ENCODE measurements at places on chromosomes 7 and 10.

DNA sequence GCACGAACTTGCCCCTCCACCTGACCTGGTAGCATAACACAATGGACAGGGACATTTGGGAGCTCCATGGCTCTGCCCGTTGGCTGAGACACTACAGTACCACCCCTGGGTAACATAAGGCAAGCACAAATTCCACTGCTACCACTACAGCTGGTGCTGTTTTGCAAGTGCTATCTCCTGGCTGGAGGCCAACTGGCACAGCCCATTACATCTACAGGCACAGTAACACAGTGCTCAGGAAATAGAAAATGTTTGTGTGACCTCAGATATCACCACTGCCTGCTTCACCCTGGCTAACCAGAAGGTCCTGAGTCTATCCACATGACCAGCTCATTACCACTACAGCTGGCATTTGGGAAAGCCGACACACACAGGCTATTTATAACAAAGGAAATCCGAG, 631.1 kb upstream of the MBL2 start:
- no peak for DNase-seq

DNA sequence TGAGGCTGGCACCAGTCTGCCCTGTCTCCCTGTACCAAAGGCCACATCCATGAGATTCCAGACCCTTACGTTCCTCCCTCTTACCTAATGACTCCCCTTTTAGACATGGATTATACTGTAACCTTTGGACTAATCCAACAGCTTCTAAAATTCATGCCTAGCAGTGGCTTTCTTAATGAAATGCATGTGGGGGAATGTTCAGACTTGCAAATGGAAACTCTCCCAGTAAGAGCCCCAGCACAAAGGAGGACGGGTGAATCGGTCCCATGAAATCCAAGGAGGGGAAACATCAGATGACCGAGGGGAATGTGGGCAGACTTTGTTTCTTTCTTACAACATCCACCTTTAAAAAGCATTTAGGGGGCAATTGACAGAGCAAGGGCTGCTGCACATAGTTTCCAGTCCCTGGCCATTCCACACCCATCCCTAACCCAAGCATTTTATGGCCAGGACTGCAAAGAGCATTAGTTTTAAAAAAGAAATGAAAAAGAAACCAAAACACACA, 71.5 kb downstream of the COL13A1 start:
- no peak for DNase-seq

DNA sequence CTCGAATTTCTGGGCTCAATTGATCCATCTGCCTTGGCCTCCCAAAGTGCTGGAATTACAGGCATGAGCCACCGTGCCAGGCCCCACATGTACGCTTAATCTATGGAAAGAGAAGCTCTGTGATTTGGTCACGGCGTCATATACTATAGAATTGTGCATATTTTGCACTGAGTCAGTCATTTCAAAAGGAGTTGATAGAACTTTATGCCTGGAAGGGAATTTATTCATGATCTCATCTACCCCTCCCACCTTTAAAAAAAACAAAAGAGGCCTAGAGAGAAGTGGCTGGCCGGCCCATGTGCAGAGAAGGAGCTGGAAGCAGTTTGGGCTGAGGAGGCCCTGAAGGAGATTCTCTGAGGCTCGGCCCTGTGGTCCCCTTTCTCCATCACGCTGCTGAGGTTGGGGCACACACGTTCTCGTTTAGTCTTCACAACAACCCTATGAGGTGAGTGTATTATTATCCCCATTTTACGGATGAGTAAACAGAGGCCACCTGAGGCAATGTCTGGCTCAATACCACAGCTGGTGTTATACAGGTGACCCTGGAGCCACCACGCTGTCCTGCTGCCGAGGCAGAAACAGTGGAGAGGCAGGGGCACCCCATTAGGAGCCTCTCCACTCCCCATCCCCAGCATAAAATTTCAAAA, 47.2 kb upstream of the ZRANB1 start:
- no peak for DNase-seq

DNA sequence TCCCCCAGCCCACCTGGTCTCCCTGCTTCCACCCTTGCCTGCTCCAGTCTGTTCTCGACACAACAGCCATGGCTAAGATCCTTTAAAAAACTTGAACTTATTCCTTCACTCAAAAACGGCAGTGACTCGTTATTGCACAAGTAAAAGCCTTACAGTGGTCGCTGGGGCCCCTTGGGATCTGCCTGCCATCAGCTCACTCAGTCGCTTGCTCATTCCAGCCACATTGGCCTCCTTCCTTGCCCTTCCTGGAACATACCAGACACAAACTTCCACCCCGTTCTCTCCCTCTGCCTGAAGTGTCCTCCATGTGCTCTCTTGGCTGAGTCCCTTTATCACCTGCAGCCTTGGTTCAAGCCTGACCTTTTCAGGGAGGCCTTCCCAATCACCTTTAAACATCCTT, 4.7 kb downstream of the CCNY start:
- no peak for DNase-seq

GRCh38 chr10:70564113-70564725, 38.3 kb downstream of the PRF1 start:
- DNase-seq: no peak

DNA sequence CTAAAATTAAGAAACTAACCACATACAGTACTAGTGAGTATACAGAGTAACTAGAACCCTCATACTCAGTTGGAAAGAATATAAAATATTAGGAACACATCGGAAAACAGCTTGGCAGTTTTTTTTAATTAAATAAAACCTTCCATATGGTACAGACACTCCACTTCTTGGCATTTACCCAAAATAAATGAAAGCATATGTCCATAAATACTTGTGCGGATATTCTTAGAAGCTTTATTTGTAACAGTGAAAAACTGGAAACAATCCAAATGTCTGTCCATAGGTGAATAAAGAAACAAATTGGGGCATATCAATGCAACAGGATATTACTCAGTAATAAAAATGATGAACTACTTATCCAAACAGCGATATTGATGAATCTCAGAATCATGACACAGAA, 410.0 kb downstream of the HTR7 start:
- DNase-seq: no peak

DNA sequence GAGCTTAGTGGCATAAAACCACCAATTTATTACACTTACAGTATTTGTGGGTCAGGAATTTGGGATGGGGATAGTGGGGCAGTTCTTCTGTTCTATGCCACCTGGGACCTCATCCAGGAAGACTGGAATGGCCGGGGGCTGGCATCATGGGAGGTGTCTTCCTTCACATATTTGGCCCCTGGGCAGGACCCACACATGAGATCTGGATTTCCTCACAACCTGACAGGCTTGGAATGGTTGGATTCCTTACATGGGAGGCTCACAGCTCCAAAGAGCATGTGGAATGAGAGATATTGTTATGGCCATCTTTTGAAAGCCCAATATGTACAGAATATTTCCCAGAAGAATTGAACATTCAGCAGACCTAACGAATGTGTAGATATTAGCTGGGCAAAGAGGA, 21.9 kb downstream of the LSMEM1 start:
- no peak for DNase-seq

DNA sequence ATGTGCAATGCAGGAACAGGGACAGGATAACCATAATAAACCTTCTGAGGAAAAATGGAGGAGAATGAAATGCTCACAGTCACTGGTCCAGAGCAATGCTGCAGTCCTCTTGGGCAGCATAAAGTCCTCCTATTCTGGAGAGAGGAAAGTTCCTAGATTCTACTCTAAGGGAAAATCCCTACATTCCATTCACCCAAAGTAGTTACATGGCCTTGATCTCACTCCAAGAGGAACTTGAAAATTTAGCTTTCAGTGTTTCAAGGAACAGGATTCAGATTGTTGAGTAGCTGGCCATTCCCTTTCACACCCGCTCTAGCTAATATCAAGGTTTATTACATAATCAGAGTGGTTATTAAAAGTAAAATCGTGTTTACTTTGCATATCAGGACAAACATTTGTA, 168.3 kb downstream of the CHRM2 start:
- no peak for DNase-seq

GRCh38 chr7:22223807-22224206, 133.1 kb downstream of the RAPGEF5 start:
- DNase-seq: no peak

GRCh38 chr7:28166982-28167715, 13.4 kb downstream of the JAZF1 start:
- no peak for DNase-seq

DNA sequence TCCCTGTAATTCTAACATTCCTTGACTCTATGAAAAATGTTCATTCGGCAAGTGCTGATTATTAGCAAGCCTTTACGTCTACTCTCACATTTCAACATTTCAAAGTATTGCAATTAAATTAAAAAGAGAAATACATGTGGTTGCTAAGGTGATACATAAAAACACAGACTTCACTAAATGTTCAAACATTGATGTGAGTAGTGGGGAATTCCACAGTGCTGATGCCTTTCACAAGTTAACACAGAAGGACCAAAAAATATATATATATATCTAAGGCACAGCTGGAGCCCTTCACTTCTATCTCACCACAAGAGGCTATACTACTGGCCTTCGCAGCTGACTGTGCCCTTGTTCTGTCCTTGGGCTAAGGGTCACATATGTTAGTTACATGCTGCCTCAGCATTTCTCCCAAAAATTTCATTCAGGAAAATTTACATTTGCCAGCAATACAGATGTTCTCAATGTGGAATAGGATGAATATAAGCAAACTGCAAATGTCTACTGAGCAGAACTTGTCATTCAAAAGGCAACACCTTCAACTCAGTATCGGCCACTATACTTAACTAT, 13.9 kb downstream of the CTTNBP2 start:
- no peak for DNase-seq

- no peak for DNase-seq
Measured at GRCh38 chr7:26370011-26370410, 78.3 kb downstream of the SNX10 start.

DNA sequence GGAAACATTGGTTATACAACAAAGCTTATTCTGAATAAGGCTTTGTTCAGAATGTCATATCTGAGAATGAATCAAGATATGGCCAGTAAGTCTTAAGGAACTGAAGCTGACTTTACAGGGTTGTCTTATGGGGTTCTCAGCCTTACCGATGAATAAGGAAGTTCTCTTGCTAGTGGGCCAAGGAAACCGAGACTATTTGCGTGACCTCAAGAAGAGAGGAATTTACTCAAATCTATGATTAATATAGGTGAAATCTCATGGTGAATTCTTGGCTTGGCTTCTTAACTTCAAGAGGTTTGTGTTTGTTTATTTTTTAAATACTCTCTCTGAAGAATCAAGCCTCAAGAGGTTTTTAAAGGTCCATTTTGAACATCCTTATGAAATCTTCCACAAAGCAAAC, 4.7 kb upstream of the MRLN start:
- DNase-seq: no peak

DNA sequence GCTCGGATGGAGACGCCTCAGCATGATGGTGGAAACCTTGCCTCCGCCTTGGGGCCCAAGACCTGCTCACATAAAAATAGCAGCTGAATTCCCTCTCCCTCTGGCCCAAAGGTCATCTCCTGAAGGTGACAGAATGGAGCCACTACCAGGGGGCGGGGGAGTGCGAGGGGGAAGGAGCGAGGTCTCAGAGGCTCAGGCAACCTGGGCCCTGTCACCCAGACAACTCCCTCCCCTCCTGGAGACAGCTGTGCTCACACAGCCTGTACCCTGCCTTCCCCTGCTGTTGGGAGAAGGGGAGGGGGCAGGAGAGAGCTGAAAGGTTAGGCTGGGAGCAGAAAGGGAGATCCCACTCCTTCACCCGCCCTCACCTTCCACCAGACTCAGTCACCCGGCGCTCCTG, 173.0 kb upstream of the RHEB start:
- DNase-seq: no peak

DNA sequence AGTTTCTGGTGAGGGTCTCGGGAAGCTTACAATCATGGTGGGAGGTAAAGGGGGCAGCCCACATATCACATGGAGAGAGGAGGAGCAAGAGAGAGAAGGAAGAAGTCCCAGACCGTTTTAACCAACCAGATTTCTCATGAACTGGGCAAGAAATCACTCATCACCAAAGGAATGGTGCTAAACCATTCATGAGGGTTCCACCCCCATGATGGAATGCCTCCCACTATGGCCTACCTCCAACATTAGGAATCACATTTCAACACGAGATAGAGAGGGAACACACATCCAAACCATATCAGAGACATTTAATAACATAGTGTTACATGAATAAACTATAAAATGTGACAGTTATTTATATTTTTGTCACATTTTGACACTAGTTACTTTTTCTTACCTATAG, 214.8 kb upstream of the MAGI2 start:
- no peak for DNase-seq

GRCh38 chr10:25061711-25062449, 45.5 kb downstream of the THNSL1 start:
- no peak for DNase-seq

GRCh38 chr10:50346942-50347341, 95.6 kb upstream of the ASAH2 start:
- no peak for DNase-seq

DNA sequence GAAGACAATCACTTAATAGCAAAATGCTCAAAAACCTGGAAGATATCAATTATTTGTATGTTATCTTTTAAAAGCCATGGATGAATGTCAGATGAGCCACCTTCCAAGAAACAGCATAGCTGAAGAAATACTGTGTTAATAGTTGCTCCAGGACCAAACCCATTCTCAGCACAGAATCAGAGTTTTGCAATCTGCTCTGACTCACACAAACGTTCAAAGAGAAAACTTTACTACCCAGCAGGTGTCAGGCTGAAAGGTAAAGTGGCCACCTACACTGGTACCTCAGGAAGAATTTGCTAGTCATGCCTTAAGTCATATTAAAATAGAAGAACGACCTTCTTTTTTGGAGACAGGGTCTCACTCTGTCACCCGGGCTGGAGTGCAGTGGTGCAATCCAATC, 526.5 kb downstream of the PARD3 start:
- DNase-seq: no peak

GRCh38 chr7:130334274-130334673, 10.3 kb upstream of the CPA5 start:
- DNase-seq: no peak

- no peak for DNase-seq
Measured at GRCh38 chr7:87106974-87107612, 45.2 kb upstream of the DMTF1 start.

GRCh38 chr10:122413327-122413726, 38.8 kb downstream of the PLEKHA1 start:
- no peak for DNase-seq

GRCh38 chr10:82377608-82378007, 502.6 kb downstream of the NRG3 start:
- no peak for DNase-seq

- no peak for DNase-seq
Measured at GRCh38 chr7:121187676-121188075, 141.1 kb upstream of the WNT16 start.

- DNase-seq: peak; percentile 86
Measured at GRCh38 chr10:18651324-18652007, at the start of gene NSUN6. TSS of gene NSUN6 (minus strand) at chr10:18651587. CDS start at chr10:18651203, 384 bp downstream.

DNA sequence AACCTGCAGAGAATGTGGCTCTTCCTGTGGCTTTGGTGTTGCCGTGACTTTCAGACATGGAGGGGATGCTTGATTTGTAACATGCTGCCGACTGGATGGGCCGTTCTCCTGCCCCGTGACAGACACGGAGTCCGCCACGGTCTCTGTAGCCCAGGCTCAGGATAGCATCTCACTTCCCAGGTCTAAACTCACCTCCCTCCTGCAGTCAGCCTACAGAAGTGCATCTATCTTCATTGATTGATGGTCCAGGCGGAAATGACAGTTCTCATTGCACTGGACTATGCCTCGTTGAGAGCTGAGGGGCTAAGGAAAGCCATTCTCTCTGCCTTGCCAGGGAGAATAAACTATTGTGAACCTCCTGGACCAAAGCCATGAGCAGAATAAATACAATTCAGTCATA, 77.5 kb downstream of the CHN2 start:
- no peak for DNase-seq

GRCh38 chr7:118057404-118057803, 126.6 kb upstream of the LSM8 start:
- DNase-seq: no peak

- no peak for DNase-seq
Measured at GRCh38 chr10:79316671-79317431, 30.4 kb upstream of the PPIF start.
